ENCODE measurements at places on chromosomes 13 and 19.

GRCh38 chr19:40762754-40763470 is 11.9 kb downstream of the SNRPA start:
- DNase-seq = no peak

GRCh38 chr13:99003851-99004471 is 26.1 kb upstream of the DOCK9 start:
- DNase-seq = no peak

DNA sequence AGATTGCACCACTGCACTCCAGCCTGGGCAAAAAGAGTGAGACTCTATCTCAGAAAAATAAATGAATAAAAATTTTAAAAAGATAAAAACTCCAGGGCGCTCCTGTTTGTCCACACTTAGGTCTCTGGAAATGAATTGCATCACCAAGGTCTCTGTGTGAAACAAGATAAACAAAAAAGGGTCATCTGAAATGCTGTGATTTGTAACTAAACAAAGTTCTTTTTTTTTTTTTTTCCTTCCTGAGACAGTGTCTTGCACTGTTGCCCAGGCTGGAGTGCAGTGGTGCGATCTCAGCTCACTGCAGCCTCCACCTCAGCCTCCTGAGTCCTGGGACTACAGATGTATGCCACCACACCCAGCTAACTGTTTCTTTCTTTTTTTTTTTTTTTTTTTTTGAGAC is 11.5 kb downstream of the FZR1 start:
- DNase-seq = no peak

DNA sequence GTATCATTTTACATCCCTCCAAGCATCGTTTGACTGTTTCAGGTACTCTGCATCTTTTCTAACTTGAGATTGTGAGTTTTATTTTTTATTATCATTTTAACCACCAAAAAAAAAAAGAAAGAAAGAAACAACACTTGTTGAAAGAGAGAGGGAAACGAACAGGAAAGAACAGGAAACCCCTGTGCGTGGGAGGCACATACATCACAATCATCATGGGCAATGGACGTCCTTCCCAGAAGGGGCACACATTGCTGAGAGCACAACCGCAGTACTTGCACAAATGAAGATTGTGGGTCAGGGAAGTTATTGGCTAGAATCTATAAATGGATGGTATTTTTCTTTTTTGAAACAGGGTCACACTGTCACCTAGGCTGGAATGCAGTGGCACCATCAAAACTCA is 1.7 kb downstream of the CLC start:
- DNase-seq = no peak

GRCh38 chr13:105665284-105665683 is 870.2 kb downstream of the EFNB2 start:
- no peak for DNase-seq

GRCh38 chr13:72754111-72754510 is 26.4 kb downstream of the BORA start:
- DNase-seq = no peak

GRCh38 chr13:106445996-106446395 is 89.5 kb downstream of the EFNB2 start:
- DNase-seq = no peak

DNA sequence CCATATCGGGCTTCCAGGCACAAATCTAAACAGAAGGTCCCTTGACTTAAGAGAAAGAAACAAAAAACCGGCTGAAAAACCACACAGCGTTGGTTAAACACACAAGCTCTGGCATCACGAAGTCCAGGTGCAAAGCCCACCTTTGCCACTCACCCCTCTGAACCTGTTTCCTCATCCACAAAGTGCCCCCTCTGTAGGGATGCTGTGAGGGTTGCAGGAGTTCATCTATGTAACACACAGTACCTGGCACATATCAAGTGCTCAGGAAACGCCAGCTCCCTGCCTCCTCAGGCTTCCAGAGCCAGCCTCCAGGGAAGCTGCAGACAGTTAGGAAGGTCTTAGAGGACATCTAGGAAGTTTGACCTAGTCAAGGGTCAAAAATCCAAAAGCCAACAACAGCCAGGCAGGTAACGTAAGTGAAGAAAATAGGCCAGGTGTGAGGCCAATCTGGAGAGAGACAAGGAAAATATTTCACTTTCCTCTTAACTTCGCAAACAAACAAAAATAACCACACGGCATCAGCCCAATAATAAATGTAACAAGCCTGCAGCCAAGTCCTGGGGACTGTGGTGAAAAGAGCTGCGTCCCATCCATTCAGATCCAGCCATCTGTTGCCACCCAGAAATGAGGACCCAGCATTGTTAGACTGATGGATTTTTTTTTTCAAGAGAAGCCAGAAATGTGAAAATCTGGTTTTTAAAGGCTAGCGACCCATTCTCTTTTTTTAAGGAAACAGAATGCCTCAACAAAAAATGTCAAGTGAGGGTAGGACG is 10.0 kb downstream of the KDELR1 start:
- no peak for DNase-seq

GRCh38 chr13:95325485-95325884 is 24.2 kb upstream of the ABCC4 start:
- no peak for DNase-seq

DNA sequence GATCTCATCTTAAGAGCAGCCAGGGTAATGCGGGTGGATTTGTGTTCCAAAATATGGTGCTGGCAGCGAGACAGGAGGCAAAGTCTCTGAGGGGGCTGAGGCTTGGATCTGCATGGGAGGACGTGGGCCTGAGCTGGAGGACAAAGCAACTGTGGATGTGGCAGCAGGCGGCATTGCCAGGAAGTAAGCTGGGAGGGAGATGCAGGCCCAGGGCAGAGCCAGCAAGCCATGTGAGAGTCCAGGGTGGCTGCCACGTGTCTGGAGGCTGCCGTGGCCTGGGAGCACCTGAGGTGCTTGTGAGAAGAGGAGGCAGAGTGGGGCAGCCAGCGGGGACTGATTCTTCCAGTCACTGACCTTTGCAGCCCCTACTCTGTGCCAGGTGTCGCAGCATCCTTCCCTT is 52.0 kb downstream of the DPF1 start:
- DNase-seq = no peak

DNA sequence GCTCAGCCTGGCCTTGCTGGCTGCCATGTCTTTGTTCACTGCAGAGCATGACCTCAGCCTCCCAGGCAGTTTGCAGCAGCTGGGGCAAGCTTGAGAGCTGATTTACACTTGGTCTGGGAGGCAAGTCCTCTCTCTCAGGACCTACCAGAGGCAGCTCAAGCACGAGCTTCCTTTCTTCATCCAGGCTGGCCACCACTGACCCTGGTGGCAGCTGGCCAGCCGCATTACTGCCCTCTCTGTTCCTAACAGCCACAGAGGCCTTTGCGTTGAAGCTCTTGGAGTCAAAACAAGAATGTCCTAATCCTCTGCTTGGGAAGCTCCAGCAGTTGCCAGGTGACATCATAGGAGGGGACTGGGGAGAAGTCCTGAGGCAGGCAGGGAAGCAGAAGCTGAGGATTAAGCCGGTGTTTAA is 85.7 kb downstream of the NUFIP1 start:
- DNase-seq = no peak

DNA sequence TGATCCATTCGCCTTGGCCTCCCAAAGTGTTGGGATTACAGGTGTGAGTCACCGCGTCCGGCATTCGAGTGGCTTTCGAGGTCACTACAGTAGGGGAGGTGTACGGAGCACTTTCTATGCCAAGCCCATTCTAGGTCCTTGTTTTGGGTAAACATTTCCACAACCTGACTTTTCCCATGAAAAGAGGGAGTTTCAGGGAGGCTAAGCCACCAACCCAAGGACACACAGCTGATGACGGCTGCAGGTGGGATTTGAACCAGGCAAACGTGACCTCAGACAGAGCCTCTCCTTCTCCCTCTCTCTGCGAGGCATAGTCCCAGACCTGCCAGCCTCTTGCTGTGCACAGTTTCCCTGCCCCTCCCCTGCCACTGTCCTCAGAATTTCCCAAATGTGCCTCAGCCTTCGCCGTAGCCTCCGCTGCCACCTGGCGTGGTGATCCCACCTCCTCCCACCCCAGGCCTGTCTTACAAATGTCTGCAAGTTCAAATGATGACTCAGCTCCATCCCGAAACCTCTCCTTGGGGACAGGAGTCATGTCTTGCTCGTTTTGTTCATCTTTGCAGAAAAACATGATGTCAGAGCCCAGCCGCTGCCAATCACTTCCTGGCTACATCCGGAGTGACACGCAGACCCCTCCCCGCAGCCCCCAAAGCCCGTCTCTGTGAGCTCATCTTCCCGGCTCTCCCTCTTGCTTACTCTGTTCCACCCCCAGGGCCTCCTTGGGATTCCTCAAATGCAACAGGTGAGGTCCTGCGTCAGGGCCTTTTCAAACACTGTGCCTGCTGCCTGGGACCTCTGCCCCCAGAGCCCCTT is 6.6 kb upstream of the GADD45B start:
- DNase-seq = no peak
